ENCODE measurements at places on chromosomes 16 and 17.

- DNase-seq, result no peak
These were observed 98.0 kb downstream of the KPNA2 start for GRCh38 chr17:68133346-68134045.

DNA sequence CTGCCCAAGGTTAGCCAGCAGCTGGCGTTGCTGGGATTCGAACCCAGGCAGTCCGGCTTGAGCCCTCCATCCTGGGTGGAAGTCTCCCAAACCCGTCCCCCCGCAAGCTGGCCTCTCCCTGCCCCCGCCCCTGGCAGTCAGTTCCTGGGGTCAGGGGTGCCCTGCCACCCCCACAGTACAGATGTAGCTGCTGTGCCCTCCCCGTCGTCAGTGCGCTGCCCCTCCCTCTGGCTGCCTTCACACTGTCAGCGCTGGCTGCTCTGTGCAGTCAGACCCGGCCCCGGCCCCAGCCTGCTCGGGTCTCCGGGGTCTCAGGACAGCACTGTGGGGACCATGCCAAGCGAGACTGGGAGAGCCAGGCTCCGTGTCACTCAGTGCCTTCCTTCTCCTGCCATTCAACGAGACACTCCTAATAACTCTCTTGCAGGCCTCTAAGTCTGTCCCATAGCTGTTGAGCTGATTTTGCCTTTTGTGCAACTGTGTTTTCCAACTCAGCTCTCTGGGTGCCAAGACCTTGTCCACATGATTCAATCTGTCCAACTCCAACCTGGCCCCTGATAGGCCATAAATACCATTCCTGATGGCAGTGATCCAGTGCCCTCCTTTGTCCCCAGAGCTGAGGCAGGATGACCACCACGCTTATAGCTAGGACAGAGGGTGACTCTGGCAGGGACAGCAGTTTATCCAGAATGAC, 55.5 kb upstream of the IL34 start:
- DNase-seq, result no peak

GRCh38 chr16:31131841-31132271, 3.7 kb downstream of the PRSS8 start:
- DNase-seq, result no peak

GRCh38 chr17:70407506-70407905, 238.2 kb downstream of the KCNJ2 start:
- no peak for DNase-seq

- DNase-seq, result no peak
These were observed 41.5 kb downstream of the NF1 start for GRCh38 chr17:31136319-31136718.

DNA sequence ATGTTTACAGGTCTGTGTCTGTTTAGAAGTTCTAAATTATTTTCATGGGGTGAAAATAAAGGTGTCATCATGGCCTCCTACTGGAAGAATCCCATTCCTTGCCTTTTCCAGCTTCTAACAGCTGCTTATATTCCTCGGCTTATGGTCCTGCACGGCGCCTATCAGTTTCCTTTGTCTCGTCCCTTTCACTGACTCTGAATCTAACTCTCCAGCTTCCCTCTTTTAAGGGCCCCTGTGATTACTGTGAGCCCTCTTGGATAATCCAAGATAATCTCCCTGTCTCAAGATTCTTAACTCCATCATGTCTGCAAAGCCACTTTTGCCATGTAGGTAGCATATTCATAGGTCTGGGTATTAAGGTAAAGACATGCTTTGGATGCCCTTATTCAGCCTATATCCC, 441.0 kb upstream of the ERCC4 start:
- DNase-seq, result no peak

GRCh38 chr17:79182176-79183042, 107.8 kb downstream of the ENGASE start:
- no peak for DNase-seq

- DNase-seq, result no peak
These were observed 114.5 kb upstream of the C17orf78 start for GRCh38 chr17:37261286-37261685.

- DNase-seq, result peak; percentile 66
These were observed 155.6 kb upstream of the PLCG2 start for GRCh38 chr16:81623365-81624102.

DNA sequence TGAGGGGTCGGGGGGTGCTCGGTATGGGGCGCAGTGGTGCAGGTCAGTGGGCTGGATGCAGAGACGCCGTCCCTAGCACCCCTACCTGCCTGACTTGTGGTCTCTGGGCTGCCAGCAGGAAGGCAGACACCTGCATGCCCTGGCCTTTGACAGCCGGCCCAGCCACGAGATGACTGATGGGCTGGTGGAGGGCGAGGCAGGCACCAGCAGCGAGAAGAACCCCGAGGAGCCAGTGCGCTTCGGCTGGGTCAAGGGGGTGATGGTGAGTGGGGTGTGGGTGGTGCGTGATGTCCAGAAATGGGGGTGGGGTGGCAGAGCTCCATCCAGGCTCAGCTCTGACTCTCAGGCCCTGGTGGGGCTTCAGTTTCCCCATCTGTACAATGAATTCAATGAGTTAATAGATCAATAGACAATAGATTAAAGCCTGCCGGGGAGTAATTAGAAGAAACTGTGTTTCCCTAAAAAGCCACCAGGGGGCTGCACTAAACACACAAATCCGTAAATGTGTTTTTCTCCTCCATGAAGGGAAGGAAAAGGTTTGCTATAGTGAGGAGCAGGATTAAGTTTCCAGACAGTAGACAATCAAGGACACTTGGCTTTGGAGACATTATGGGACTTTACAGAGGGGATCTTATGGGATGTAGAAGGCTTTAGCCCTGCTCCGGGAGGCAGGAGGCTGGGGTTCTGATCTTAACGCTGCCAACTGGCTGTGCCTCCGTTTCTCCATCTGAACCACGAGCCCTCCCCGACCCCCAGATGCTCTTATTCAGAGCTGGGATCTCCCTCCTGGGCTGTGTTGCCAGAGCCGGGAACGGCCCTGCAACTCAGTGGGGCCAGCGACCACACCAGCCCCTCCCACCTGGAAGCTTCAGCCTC, 2.2 kb downstream of the SLC12A3 start:
- DNase-seq, result peak; percentile 35

GRCh38 chr16:81466356-81466980, 21.9 kb downstream of the CMIP start:
- DNase-seq, result no peak

GRCh38 chr17:8391711-8392110, 5.9 kb downstream of the RNF222 start:
- no peak for DNase-seq

DNA sequence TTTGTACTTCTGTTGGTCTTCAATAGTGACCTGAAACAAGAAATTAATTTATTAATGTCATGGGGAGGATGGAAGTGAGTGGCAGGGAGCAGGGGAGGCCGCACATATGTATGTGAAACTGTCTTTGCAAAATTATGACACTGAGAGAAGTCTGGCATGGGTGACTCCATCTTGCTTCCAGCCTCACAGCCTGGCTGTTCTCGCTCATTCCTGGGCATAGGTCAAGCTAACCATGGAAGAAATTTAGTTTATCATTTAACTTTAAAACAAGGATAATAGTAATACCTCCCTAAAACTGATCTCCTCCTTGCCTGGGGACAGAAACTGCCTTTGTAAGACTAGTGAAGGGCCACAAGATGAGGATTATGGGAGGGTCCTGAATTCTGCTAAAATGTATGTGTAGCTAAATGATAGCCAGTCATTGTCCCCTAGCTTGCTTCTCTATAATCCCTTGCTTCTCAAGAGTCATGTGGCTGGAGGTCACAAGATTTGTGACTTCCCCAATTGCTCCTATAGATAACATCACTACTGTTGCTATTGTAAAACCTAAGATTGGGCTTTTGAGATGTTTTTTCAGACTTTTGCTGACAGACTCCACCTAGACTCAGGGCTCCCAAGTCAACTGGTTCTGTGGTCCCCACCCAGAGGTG, 126.0 kb downstream of the HS3ST3A1 start:
- no peak for DNase-seq

DNA sequence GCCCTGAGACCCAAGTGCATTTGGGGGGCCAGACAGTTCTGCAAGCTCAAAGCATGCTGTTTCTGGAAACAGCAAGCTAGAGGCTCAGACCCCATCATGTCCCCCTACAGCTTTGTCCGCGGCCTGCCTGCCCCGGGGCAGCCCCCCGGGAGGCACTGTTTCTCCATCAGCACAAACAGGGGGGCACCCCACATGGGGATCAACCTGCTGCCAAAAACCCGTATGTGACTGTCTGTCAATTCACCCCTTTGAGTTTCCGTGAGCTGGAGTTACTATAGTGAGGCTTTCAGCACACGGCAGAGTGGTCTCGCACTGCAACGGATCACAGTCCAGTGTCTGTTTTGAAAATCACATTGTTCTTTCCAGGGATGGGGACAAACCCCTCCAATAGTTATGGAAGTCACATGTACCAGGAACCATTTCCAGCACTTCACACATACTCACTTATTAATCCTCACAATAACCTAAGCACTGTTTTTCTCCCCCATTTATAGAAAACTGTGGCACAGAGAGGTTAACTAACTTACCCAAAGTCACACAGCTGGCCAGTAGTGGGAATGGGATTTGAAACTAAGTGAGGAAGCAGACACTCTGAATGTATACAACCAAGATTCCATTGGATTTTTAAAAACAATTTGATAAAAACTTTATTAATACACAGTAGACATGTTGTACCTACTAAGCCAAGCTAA, 269.0 kb downstream of the C16orf95 start:
- no peak for DNase-seq

GRCh38 chr16:81210807-81211206, 27.7 kb upstream of the BCO1 start:
- DNase-seq, result no peak

DNA sequence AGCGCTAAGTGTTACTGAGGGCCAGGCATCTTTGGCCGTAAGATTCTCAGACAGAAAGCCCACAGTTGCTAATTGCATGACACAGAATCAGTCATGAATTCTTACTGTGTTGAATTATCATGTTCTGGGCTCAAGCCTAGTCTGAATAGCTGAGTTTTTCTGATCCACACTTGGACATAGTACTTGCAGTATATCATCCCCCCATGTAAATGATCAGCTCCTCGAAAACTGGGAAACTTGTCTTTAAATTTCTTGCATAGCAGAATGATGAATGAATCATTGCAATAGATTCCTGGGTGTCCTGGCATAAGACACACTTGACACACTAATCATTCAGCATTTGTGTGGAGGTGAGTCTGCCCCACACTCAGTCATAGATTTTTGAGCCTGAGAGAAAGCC, 2.2 kb downstream of the MLYCD start:
- DNase-seq, result no peak

DNA sequence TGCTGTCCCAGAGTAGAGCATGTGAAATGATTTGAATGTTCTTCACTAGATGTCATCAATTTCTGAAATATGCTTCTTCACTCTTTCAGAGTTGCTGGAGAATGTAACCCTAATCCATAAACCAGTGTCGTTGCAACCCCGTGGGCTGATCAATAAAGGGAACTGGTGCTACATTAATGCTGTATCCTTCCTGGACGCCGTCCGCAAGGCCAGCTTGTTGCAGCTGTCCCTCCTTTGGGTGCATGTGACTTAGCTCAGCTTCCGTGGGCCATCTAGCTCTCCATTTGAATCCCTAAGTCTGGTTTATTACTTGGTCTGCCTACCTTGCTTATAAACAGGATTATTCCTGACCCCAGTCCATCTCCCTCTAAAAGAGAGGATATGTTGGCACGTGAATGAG, 58.8 kb downstream of the USP10 start:
- no peak for DNase-seq

GRCh38 chr16:75929046-75929445, 202.8 kb upstream of the CPHXL start:
- no peak for DNase-seq

DNA sequence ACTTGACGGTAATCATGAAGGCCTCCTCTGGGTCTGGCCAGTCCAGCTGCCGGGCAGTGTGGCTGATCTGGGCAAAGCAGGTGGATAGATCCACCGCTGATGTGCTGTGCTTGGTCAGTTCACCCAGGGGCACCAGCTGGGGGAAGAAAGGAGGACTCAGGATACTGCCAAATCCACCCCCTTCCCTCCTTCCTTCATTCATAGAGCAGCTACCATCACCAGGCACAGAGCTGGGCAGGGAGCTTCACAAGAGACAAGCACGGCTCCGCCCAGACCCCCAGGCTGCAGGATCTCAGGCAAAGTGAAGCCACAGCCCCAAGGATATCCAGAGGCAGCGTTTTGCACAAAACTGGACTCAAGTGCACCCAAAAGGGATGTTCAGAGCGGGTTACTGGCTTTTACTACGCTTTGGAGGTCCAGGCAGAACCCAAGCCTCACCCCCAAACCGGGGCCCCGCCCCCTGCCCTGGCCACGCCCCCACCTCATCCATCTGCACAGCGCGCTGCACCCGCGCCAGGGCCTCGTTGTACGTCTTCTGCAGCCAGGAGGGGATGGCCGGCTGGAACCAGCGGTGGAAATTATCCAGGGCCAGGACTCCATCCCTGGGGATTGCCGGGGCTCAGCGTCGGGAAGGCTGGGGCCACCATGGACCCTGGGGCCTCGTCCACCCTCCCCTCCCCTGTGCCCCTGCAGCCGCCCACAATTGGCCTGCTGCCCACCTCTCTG, 9.1 kb downstream of the UNC13D start:
- no peak for DNase-seq

DNA sequence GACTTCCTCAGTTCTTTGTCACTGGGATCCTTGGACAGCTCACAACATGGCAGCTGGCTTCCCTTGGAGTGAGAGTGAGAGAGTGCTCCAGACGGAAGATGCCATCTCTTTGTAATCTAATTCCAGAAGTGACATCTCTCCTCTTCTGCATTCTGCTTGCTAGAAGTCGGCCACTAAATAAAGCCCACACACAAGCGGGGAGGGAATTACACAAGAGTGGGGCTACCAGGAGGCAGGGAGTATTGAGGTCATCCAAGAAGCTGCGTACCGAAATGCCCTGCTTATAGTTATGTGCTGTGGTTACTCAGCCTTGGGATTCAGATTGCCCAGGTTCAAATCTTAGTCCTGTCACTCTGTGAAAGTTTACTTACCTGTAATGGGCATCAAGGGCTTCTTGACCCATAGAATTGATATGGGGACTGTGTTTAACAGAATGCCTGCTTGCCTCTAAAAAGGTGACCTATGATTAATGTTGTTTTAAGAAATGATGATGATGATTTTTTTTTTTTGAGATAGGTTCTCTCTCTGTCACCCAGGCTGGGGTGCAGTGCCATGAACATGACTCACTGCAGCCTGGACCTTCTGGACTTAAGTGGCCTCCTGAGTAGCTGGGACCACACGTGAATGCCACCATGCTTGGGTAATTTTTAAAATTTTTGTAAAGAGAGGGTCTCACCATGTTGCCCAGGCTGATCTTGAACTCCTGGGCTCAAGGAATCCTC, 120.9 kb upstream of the HS3ST2 start:
- DNase-seq, result no peak

- peak; percentile 73 for DNase-seq
These were observed 9.2 kb upstream of the CD300A start for GRCh38 chr17:74457146-74457819.

DNA sequence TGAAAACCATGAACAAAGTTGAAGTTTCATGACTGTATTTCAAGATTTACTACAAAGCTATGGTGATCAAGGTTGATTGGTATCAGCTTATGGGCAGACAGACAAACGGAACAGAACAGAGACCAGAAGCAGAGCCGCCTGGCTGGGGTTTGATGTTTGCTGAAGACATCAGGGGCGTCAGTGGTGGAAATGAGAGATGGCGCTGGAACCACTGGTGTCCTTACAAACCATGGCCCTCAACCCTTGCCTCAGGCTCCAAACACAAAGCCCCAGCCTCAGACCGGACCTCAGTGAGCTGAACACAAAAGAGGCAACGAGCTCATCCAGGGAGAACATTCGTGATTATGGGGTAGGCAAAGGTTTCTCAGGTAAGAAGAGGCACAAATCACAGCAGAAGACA, 113.0 kb upstream of the METRNL start:
- no peak for DNase-seq
